T47D (cell line): ENCODE measurements at places on chromosomes 16 and 17.

GRCh38 chr17:7835814-7836595, 2.0 kb downstream of the KDM6B start:
- peak; percentile 83 for DNase-seq

DNA sequence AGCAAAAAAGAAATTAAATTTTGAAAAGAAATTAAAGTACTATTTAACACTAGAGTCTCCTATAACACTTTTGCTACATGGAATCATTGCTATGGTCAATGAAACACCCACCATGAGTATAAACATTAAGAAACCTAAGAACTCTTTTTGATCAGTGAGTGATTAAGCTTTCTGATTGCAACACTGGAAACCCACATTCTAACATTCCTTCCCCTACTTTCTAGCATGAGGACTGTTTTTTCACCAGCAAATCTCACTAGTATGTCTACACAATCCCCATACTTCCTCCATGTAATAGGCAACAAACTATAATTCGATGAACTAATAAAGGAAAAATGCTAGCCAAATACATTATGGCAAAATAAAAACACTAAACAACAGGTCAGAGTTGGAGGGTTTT, 54.7 kb downstream of the SKAP1 start:
- DNase-seq, result no peak

DNA sequence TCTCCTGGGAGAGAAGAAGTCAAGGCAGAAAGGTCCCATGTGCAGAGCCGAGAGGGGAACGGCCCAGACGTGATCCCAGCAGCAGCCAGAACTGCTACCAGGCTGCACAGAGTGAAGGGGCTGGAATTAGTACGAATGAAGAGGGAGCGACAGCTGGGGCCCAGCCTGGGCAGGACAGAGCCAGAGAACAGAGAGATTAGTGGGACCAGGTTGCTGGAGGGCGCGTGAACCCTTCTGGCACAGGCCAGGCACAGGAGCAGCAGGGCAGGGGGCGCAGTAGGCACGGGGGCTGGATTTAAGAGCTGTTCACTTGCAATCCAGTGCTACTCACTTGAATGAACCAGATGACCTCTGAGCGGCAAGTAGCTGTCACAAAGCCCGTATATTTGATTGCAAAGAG, 66.9 kb downstream of the PLXDC1 start:
- no peak for DNase-seq

DNA sequence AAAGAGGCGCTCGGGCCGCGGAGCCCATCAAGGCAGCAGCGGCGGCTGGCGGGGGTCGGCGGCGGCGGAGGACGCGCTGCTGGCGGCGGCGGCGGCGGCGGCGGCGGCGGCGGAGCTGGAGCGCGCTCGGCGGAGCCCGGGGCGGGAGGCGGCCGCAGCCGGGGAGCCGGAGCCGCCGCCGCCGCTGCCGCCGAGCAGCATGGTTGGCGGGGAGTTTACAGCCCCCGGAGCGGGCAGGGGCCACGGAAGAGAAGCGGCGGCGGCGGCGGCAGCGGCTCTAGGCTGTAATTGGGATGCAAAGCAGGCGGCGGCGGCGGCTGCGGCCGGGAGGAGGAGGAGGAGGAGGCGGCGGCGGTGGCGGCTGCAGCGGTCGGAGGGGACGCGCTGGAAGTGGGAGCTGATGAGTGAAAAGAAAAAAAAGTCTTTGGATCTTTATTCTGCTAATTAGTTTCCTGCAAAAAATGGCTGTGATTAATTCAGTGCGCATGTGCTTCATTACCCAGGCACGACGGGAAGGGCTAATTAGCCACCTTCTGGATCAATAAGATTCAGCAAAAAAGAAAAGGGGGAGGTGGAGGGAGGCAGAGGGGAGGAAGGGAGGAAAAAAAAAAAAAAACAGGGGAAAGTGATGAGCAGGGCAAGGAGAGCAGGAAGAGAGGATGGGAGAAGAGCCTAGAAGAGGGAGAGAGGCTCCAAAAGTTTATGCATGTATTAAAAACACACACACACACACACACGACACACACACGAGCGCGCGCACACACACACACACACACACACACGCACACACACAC, 10.9 kb upstream of the ZFHX3 start:
- no peak for DNase-seq

- DNase-seq, result no peak
These were observed 21.6 kb upstream of the RASL10B start for GRCh38 chr17:35709874-35710273.

- DNase-seq, result no peak
These were observed 56.5 kb downstream of the ACTG1 start for GRCh38 chr17:81456091-81456490.

DNA sequence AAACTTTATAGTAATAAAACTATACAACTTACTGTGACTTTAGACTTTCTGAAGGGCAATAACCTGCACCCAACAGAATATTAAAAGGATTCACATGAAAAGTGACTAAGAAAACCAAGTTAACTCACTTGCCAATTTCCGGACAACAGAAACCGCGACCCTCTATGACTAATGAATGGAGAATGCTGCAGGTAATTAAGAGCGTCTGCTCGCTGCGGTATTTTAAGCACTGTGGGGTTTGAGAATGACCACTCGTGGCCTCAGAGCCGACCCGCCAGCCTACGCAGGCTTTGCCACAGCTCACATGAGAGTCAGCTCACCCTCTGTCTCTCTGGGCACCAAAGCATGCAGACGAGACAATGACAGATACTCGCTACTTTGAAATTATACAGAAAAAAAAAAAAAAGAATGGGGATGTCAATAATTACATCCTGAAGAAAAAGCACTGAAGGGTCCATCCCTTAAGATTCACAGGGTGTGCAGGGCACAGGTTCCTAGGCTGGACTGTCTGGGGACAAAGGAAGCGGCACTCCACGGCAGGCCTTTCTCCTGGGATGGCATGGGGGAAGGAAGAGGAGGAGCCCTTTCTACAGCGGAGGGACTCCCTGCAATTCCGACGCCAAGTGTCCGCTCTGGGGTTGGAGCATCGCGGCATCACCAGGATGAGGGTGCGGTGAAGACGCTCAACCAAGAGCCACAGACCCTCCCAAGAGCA, 35.0 kb downstream of the ZCCHC14 start:
- DNase-seq, result no peak

GRCh38 chr17:74473294-74473693, 6.9 kb downstream of the CD300A start:
- DNase-seq, result no peak

GRCh38 chr17:74522381-74523105, 8.7 kb downstream of the CD300LB start:
- DNase-seq, result no peak
